ENCODE measurements at places on chromosomes 7 and 10.

DNA sequence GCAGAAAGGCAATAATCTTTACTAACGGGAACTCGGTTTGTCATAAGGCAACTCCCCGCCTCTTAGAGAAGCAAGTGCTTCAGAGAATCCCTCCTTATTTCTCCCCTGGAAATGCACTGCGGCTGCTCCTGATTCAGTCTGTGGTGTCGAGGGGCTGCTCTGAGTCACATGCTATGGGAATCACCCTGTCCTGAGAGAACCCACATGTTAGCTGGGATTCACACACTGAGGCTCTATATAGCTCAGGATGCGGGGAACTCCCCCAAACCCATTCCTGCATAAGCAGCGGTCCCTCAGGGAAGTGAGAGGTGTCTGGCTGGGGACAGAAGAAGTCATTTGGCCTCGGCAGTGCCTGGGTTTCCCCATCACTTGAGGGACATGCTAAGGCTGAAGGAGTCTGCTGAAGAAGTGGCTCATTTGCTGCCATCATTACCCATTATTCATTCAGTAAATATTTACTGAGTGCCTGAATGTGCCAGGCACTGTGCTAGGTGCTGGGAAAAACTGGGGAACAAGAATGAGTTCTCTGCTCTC, 87.5 kb downstream of the ATXN7L1 start:
- DNase-seq: no peak

- DNase-seq: no peak
Observed at GRCh38 chr10:9743639-9744038, 1274.0 kb upstream of the CELF2 start.

DNA sequence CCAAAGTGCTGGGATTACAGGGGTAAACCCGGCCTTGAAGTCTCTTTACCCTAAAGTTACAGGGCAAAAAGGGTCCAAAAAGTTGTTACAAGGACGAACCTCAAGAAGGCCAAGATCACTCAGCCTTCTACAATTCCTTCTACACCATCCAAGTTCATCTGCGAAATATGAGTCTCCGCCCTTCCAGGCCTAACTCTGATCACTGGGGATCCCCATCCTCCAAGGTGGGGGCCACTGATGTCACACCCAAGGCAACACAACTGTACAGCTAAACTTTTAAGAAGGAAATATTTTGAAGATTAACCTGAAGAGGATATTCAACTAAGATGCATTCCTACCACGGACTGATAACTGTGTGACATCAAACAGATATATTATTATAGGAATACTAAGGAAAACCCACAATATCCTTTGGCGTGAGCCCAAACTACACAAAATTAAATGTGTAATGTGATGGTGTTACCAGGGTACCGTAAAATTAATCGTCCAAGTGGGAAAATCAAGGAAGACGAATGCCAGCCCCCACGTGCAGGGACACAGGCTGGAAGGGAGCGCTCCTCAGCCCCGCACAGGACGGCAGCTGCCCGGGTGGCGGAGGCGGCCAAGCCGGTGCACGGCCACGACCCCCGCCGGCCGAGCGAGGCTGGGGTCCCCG, 1.0 kb downstream of the PAXIP1 start:
- DNase-seq: no peak

DNA sequence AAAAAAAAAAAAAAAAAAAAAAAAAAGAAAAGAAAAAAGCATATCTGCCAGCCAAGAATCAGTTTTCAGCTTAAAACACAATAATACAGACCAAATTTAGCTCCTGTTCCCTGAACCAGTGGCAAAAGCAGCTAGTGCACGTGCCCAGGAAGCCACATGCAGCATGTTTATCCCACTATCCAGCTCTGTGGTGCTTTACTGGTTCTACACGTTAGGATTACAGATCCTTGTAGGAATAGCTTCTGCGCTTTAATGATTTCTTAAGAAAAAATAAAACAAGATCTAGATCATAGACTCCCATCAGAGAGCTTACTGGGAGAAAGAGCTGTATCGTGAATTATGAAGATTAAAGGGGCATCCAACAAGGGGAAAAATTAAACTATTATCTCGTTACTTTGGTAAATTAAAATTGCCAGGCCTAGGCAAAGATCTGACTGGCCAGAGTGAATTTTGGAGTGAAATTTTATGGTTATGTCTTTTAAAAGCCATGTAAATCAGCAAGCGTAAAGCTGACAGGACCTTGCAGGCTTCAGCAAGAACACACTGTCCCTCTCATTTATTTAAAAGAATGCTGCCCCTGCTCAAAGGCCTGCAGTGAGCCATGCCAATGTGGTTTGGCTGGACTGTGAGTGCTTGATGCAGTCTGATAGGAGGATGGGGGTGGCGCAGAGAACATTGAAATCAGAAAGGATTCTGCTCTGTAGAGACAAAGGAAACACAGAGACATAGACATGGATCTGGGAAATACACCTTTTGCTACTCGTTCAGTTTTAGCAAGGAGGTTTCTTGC, 177.3 kb upstream of the PHYHIPL start:
- DNase-seq: no peak

GRCh38 chr10:13299437-13300287, at the start of gene PHYH:
Gene PHYH, minus strand, starts transcription at chr10:13300064. Its CDS starts 22 bp downstream, at chr10:13300042.
- DNase-seq: peak; percentile 24

- no peak for DNase-seq
Observed at GRCh38 chr7:76234931-76235441, 33.3 kb downstream of the SRRM3 start.

DNA sequence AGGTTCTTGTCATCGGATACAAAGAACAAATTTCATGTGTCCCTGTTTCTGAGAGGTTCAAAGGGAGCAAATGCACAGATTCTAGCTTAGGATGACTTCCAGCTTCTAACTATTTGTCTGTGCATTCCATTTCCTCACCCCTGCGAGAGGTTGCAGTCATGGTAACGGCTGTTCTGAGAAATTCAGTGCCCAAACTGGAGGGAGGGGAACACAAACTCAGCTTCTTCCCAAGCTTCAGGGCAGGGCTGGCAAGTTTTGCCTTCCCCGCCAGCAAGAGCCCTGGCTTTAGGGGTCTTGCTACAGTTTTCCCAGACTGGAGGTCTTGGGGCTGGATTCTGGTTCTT, 11.1 kb downstream of the FAS start:
- no peak for DNase-seq

DNA sequence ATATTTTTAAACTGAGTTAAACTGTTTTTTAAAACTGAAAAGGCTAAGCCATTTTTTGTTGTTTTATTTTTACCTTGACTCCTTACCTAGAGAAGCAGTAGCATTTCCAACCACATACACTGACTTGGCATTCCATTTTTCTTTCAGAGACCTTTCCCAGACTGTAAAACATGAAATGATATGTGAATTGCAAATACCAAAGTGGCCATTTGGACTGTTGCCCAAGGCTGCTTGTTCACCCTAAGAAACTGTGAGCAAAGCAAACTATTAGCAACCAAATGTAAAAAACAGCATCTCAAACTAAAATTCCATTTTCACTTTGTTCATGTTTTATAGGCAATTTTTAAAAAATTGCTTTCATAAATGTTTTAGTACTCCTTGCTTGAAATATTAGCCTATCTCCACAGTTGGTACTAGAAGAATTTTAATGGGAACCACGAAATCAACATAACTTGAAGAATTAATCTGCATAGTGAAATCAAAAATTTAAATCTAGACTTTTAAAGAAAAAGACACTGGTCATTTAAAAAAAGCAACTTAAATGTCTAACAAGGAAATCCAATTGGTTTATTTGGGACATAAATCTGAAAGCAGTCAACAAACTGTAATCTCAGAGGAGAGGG, 10.8 kb downstream of the UROS start:
- no peak for DNase-seq

DNA sequence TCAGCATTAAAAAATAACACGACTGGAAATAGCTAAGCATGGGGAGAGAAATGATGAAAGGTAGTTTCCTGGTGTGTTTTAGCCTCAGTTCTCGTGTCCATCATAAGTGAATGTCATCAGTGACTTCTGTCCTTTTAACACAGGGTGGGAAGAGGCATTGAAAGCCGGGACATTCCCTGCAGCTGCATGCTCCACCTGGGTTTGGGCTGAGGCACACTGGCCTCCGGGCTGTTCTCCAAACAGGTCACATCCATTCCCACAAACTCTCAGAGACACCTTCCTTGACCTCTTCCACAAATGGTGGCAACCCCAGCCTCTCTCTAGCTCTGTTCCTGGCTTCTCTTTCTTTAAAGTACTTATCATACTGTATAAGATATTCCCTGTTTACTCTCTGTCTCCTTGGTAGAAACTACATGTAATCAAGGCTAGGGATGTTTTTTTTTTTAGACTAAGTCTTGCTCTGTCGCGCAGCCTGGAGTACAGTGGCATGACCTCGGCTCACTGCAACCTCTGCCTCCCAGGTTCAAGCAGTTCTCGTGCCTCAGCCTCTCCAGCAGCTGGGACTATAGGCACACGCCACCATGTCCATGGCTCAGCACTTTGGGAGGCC, 22.6 kb downstream of the BAIAP2L1 start:
- DNase-seq: no peak

DNA sequence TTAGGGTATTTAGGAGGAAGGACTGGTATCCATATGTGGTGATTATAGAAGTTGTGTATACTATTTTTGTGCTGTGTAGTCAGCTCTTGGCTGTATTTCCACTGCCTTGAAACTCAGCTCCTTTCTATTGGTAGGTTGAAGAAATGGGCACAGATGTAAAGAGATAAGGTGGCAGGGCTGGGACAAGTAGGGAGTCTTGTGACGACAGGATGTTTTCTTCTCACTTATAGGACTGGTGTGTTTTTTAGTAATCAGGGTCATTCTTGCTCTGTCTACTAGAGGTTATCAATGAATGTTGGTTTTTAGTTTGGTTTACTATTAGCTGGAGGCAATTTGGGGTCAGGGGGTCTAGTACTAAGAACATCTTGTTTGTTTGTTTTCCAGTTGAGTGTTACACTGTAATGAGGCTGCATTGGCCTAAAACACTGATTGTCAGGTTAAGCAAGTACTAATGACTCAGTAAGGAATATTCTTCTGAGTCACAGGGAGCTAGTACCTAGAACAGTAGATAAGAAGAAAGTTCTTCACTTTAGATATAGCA, 11.8 kb downstream of the UBN2 start:
- no peak for DNase-seq

DNA sequence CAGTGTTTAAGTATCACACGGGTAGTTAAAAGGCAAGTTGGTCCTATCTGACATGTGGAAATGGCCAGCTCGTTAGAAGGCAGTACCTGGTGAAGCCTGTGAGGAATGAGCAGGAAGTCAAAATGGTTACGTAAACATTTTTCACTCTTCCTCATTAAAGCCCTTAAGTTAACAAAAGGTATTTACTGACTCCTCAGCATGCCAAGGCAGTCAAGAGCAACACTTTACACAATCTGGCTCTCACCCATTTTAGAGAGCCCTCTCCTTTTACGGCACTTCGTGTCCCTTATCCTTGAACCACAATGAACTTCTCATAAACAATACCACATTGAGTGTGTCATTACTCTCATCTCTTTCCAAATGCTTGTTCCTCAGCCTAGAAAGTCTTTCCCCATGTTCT, 11.0 kb upstream of the RSBN1L start:
- DNase-seq: no peak

DNA sequence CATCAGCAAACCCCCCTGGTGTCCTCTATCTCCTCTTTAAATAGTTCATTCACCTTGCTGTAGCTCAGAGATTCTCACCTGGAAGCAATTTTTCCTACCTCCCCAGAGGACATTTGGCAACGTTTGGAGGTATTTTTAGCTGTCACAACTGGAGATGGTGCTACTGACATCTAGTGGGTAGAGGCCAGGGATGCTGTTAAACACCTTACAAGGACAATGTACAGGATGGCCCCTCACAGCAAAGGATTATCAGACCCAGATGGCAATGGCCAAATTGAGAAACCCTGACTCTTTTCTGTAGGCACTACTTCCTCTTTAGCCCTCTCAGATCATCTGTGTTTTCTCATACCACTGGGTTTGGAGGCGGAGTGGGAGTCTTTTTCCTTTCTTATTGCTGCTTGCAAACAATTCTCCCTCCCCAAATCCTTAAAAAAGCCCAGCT, 13.2 kb upstream of the TRA2A start:
- no peak for DNase-seq

DNA sequence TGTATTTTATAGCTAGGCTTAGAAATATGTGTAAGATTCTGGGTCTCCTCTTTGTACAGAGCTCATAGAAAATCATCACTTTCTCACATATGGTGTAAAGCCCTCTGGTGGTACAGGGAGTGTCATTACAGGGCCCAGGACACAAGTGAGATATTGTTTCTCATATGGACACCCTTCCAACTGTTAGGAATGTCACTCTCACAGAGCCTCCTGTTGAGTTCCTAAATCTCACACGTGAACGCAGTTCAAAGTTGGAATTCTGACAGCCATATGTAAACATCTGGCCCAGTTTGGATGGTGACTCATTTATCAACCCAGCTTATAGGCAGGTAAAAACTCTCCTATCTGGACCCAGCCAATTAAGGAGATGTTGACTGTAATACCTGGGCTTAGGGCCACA, 35.4 kb upstream of the ZNF107 start:
- peak; percentile 4 for DNase-seq

- DNase-seq: no peak
Observed at GRCh38 chr10:20811131-20811530, 86.0 kb downstream of the NEBL start.

DNA sequence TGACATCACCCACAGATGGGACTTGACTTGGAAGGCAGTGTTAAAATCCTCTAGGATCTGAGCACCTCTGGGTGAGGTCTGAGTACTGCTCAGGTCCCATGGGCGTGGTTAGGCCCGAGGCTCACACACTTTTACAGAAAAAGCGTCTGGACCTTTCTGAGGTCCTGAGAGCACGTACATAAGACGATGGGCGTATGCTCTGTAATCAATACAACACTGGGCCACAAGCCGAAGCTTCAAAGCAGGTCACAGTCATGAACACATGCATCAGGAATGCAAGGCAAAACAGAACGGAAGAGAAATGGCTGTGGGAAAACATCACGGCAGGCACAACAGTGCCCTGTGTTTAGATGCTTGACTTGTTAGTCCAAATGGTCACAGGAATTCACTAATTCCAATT, 112.2 kb downstream of the LARP4B start:
- no peak for DNase-seq

DNA sequence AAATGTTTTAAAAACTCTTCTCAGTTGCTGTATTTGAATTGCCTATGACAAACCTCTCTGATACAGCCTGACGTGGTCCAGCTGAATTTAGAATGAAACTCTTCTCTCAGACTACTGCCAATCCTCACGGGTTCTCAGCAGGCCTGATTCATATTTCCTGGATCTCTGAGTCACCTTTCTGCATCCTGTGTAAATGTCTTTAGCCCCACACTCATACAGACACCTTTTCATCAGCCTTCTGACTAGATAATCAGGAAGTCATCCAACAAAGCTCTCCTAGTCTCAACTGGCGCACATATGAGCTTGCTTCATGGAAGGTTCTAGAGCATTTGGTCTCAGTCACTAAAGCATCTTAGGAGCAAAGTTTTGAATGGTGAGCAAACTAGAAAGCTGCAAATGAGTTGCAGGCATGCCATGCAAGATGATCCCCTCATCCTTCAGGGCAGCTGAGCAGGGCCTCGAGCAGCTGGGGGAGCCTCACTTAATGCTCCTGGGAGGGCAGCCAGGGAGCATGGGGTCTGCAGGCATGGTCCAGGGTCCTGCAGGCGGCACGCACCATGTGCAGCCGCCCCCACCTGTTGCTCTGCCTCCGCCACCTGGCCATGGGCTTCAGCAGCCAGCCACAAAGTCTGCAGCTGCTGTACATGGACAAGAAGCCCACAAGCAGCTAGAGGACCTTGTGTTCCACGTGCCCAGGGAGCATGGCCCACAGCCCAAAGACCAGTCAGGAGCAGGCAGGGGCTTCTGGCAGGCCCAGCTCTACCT, 182.8 kb downstream of the ARHGAP12 start:
- no peak for DNase-seq
